ENCODE measurements at places on chromosomes 7 and 10.

DNA sequence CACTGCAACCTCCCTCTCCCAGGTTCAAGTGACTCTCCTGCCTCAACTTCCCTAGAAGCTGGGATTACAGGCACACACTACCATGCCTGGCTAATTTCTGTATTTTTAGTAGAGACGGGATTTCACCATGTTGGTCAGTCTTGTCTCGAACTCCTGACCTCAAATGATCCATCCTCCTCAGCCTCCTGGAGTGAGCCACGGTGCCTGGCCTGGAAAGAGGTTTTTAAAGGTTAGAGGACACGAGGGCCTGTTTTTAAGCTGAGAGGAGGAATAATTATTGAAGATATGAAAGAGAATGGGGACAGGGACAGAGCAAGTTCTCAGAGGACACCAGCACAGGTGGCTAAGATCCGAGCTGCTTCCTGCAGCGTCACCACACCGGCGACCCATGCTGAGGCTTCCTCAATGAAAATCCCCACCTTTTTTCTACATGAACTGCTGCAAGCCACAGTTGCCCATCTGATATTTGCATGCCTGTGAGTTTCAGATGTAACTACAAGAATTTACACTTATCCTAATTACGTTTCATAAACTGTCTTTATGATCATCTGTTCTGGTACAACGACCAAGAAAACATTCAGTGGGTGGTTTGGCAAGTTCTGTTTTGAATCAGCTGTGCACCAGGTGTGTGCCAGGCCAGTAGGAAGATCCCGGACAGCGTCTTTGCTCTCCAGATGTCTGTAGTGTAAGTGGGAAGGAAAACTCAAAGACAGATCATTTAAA lies 76.0 kb downstream of the HIP1 start:
- no peak for DNase-seq

DNA sequence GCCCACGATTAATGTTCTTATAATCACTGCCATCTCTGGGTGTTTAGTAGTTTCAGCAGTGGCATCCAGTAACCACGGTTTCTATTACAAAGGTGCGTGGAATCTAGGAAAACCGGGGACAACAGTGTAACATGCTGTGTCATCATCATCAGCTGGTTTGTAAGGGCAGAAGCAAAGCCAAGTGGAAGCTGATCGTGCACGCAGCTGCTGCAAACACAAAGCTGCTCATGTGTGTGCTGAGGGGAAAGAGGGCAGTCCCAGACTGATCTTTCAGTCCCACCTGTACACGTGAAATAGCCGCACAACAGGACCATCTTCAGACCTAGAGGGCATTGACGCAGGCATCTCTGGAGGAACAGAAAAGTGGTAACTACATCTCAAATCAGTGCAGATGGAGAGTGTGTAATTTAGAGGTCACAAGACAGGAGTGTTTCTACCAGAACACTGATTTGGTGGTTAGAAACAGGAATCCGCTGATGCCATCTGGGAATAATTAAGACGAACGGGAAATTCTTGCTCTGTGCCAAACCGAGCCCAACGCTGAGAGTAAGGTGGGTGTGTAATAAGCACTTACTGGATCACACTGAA lies 13.4 kb downstream of the ANKRD16 start:
- no peak for DNase-seq

DNA sequence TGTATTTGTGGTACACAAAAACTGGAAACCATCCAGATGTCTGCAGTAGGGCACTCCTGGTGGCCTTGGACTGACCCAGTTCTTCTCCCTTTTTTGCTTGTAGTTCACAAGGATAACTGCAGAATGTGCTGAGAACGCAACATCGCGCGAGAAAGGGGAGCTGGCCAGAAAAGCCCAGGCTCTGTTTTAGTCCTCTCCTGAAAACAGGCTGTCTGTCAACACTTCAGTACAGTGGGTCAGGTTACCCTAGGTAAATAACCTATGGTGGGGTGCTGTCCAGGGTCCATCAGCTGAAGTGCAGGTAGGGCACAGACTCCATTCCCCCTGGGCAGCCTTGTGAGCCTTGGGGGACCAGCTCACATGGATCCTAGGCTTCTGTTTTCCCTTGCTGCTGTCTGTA lies 495.8 kb downstream of the MDFIC start:
- no peak for DNase-seq

DNA sequence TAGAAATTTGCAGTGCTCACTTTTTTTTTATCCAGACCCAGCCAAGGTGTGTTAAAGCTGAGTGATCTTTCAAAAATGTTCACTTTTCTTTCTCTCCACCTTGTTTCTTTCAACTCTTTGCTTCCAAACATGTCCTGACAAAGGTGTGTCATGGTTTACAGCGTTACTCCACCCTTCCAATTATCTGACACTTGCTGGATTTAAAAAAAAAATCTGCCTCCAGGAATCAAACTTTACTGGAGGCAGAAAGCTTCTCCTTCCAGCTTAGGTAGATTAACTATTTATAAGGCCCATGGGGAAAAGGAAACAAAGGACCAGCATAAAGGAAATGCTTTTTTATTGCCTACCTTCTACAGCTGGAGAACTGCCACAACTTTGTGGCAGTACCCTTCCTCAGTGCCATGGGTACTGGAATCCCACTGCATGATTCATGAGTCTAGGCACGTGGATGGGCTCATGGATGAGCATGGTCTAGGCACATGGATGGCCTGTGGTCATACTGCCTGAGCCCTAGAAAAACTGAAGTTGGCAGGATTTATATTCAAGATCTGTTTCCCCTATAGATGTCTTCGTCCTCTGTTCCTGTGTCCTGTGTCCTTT lies at the start of gene COL17A1:
TSS of gene COL17A1 (minus strand) at position 80 of the 600 bp plus-strand sequence. CDS start 5,207 bp downstream, outside the sequence.
- DNase-seq, result no peak

DNA sequence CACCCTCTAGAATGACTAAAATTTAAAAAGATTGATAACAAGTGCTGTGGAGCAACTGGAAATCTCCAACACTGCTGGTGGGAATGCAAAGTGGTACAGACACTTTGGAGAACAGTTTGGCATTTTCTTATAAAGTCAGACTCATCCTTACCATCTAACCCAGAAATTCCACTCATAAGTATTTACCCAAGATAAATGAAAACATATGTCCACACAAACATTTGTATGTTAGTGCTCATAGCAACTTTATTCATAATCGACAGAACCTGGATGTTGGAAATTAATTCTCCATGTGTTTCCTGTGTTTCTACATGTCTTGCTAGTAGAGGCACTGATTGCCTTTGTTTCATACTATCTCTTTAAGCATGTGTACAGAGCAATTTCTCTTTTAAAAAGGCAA lies 282.4 kb downstream of the AHR start:
- DNase-seq, result no peak

DNA sequence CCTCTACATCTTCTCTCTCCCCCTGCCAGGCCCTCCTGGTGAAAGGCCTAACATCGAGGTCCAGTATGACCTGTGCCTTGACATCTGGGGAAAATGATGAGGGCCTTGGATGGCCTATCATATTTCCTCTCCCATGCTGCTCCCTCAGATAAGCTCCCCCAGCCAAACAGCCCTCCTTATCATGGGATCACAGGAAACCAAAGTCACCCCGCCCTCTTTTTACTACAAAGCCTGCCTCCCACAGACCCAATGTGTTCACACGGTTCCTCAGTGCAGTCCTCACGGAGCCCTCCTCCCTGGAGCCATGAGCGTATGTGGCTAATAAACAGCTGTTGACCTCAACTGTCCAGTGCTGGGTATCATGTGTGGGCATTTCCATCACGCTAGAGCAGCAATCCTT lies 32.0 kb downstream of the C10orf90 start:
- no peak for DNase-seq

GRCh38 chr7:30874656-30875302 lies 36.9 kb upstream of the AQP1 start:
- no peak for DNase-seq

DNA sequence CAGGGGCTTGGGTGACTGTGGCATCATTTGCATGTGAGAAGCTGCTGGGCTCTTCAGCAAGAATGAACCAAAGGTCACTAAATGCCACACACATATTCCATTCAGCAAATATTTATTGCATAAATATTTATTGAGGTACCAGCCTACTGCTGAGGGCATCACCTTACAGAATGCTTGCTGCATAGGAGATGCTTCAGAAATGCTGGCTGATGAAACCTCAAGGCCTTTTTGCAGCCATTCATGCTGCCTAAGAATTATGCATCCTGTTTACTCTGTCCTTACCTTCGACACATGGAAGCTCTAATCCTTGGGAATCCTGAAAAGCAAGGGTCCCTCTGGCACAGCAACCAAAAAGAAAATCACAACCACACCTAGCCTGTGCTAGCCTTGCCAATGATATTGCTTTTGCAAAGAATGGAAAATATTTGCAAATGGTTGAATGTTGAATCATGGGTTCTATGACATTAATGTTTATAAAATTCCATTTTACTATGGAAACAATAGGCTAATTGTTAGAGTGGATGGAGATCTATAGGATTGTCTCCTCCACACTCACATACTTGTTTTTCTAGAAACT lies 79.6 kb downstream of the PCGF5 start:
- no peak for DNase-seq

DNA sequence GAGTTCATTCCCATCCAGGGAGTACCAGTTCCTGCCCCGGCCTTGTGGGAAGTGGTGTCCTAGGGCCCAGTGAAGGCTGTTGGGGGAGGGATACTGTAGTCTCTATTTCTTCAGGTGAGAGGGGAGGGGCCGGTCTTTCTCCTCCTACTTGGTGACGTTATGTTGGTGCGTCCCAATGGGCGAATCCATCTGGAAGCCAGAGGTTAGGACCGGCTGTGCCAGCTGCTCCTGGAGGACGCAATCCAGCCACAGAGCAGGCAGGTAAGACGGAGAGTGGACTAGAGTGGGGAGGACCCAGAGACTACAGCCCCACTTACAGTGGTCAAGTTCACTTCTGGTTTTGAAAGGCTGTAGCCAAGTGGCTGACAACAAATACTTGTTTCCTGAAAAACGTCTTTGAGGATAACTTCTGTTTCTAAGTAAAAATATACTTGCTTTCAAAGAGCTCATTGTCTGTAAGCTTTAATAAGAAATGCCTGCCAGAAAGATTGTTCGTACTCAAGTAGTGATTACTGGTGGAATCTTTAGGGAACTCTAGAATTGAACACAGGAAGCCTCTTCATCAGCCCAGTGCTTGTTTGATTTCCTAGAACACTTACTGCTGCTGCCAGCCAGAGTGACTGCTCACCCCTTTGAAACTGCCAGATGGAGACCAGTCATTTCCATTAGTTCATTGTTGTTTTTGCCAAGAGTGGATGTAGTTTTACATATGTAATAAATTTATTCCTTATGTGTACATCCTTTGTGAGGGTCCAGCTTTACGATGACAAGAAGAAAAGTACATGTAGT lies 25.4 kb downstream of the RBM33 start:
- DNase-seq, result no peak

GRCh38 chr7:124155432-124156022 lies 122.7 kb upstream of the TMEM229A start:
- peak; percentile 73 for DNase-seq

GRCh38 chr10:62893036-62893435 lies 76.9 kb upstream of the EGR2 start:
- DNase-seq, result no peak

GRCh38 chr10:109961174-109962001 lies 38.1 kb upstream of the XPNPEP1 start:
- peak; percentile 13 for DNase-seq

GRCh38 chr7:86991093-86991769 lies 68.2 kb downstream of the ELAPOR2 start:
- DNase-seq, result no peak

DNA sequence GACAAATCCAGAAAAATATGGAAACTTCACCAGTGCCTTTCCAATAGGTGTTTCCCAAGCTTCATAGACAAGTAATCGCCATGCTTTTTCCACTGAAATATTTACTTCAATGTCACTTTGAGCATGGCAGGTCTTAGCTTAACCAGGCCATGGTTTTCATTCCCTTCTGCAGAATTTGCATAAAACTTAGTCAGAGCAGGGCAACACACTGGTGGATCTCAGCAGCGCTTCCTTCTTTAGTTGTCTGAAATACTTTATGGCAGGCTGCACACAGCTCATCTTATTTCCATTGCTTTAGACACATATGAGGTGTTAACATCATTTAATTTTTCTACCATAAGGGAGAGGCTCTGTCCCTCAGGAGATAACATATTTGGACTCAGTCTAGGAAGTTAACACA lies 102.9 kb upstream of the AHR start:
- no peak for DNase-seq

- no peak for DNase-seq
These were observed 76.5 kb upstream of the PPP1R3C start for GRCh38 chr10:91709394-91709798.

- no peak for DNase-seq
These were observed 96.8 kb downstream of the ACTR3B start for GRCh38 chr7:152856351-152856750.
